ENCODE measurements at places on chromosomes 13 and 19.

- no peak for DNase-seq
Measured at GRCh38 chr19:10402441-10403038, 802 bp downstream of the CDC37 start.

DNA sequence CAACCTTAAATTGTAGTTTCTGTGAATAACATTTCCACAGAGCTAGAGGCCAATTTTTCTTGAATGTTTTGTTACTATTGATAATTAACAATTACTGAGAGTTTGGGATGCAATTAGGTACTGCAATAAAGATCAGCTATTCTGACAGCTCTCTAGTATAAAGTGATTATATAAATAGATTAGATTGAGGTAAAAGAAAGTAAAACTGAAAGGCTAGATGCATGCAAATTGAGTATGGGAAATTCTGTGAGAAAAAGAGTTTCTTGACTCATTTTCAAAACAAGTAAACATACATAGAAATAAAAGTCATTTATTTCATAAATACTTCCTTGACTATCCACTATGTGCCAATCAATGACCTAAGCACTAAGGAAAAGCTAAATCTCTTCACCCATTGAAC is 1087.5 kb upstream of the ATXN8OS start:
- no peak for DNase-seq

- DNase-seq: no peak
Measured at GRCh38 chr13:99577934-99578917, 77.0 kb downstream of the TM9SF2 start.

GRCh38 chr19:41688687-41689086 is 617 bp upstream of the CEACAM7 start:
- no peak for DNase-seq

- no peak for DNase-seq
Measured at GRCh38 chr19:42201489-42202289, 15.8 kb downstream of the DEDD2 start.

DNA sequence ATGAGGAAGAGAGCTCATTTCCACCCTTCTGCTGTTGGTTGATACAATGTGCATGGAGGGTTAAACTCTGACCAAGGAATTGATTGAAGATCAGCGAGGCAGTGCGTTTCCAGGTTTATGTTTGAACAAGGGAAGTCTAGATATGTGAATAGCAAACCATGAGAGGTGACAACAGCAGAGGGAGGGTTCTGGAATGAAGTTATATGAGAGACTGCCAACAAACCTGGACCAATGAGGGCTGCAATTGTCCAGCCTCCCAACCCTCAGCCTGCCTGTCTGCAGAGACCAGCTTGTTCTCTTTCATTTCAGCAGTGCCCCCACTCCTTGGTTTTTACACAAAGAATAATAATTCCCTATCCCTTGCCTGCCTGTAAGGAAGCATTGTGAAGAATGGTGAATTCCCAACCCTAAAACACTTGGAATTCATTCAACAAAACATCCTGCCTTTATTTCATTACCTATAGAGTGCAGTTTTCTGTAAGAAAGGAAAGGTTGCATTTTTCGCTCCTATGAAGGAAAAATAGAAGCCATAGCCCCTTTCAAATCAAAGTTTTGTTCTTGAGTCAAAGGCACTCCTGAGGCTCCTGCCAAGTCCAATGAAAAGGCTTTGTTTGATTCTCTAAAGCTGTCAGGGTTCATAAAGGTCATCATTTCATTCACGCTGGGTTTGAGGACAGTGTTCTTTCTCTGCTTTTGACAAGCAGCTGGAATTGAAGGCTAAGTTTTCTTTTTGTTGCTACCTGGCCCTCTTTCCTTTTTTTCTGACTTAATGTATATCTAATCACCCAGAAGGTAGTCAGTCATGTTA is 53.6 kb upstream of the ABCC4 start:
- DNase-seq: no peak
